ENCODE measurements at places on chromosomes 5 and 9.

- no peak for DNase-seq
These were observed 43.3 kb downstream of the MCTP1 start for GRCh38 chr5:95241635-95242034.

GRCh38 chr5:142821034-142821732, 51.0 kb downstream of the ARHGAP26 start:
- no peak for DNase-seq

DNA sequence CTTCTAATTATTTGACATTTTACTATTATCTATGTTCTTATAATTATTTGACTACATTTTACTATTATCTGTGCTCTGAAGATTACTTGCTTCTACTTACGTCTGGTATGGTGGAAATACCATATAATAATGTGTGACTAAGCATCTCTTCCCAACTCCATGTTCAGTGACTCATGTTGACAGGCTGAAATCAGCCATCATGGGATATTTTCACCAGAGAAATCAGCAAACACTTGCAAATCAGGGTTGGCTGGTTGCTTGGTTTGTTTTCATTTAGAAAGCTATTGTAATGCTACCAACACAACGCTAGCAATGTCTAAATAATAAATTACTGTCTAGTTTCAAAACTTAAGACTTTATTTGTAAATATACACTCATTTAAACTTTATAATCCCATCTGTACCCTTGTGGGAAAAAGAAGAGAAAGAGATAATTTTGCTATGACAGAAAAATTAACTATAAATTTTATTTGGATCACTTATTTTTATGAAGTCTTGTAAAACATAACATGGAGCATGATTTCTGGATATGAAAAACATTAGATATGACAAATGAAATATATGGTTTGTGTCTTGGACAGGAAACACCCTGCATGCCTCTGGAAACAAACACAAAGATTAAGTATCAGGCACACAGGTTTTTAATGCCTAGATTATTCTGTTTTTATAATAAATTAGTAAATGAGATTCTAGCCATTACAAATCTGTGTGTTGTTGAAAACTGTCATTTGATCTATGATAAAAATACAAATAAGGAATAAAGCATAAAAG, 337.6 kb downstream of the BNC2 start:
- no peak for DNase-seq

DNA sequence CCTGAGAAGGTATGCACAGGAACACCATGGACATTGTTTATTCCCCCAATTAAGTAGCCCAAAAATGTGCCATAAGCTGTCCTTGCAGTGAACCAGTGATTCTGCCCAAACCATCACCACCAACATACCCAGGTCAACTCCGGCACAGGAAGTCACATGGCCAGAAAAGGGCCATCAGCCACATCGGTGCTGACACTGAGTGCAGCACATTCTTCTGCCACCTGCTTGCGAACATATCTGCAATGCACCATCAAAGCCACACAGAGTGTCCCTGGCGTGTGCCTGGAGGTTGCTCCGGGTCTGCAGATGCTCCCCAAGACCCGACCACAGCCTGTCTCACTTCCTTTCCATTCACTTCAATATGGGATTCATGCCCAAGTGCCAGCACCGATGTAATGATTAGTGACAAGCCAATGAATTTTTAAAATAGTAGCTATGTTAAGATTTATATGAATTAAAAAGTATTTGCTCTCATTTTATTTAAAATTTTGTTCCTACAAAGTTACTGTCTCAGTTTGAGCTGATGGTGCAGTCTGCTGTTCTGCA, 37.6 kb downstream of the SYK start:
- DNase-seq, result no peak

- no peak for DNase-seq
These were observed 27.4 kb upstream of the POMT1 start for GRCh38 chr9:131475111-131475955.

DNA sequence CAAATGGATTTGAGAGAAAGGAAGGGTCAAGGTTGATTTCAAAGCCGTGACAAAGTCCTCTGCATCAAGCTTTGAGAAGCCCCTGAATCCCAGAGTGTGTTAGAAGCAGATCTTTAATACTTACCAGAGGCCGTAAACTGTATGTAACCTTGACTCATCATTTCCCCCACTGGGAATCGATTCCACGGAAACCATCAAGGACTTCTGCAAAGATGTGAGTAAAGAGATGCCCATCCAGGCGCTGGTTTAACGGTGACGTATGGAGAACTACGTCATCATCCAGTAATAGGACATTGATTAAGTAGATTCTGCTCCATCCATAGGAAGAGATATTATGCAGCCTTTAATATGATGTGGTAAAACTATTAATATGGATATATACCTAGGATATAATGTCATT, 1.6 kb downstream of the RNF183 start:
- no peak for DNase-seq

DNA sequence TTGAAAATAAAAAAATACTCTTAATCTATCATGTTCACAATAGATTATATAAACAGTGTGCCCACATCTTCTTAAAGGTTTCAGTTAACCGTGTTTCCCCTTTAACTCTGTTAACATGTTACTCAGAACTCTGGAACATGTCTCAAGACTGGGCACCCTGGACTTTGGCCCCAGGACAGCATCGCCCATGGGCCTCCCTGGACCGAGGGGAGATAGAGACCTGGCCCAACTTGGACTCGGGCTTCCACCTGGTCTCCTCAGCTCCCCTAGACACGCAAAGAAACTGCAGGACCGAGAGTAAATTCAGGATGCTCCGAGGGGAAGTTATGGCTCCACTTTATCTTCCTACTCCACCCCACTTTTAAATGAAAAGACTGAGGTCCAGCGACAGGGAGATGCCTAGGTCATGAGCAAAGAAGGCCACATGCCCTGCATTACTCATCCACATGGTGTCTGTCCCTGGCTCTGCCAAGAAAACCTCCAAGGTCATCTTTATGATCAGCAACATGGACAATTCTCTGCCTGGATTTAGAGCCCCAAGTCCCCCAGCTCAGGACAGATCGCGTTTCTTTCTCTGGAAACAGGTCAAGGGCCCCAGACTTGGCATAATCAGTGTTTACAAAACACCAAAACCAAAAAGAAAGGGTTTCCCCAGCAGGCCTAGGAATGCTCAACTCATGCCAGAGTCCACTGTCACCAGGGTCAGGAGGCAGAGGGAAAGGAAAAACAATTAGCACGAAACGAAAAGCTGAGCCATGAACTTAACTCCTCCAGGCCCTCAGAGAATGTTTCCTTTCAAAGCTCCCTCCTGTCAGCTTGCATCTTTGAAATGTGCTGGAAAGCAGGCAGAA, 17.4 kb downstream of the GPX3 start:
- DNase-seq, result no peak

- no peak for DNase-seq
These were observed 16.6 kb upstream of the RALGDS start for GRCh38 chr9:133137451-133138231.

DNA sequence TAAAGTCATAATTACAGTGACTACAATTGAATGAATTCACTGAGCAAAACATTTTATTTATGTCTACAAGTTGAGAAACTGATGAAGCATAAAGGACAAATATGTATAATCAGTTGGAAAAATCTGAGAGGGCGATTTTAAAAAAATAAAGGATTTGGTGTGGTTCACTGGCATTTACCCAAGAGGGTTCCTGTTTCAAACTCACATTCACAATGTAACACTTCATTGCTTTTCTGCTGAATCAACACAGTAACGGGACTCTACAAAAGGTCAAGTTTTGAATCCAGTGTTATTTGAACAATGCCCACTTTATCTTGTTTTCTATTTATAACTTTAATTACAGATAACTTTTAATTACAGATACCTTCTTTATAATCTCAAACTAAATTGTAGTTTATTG, 138.6 kb downstream of the NUDT12 start:
- no peak for DNase-seq

GRCh38 chr9:83199240-83199639, 136.3 kb upstream of the RASEF start:
- no peak for DNase-seq

DNA sequence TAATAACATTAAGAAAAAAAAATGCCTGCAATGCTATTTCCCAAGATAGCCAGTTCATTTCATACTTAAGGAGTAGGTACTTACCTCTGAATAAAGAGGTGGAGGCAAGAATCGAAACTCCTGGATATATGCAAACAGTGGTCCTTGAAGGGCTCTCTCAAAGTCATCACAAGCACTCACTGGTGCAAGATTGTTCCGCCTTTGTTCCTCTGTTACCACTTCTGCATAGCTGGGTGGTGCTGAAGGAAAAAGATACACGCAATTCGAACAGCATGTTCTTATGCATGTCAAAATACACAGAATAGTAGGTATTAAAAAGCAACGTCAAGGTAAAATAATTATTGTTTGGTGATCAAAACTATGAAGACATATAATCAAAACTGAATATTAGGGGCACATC, 9.5 kb downstream of the ARRDC3 start:
- DNase-seq, result no peak

DNA sequence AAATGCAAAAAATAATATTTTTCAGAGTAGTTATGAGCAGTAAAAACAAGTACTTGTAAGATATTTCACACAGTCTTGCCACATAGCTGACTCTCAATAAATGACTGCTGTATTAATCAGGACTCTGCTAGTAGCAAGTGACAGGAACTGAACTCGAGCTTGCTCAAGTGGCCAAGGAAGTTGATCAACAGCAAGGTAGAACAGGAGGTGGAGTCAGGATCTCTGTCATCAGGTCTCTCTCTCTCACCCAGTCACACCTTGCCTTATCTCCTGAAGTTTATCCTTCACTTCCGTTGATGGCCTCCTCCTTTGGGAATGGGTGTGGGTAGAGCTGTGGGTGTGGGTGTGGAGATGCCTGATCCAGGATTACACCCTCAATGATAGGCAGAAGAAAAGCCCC, 107.0 kb downstream of the GPBP1 start:
- DNase-seq, result no peak

DNA sequence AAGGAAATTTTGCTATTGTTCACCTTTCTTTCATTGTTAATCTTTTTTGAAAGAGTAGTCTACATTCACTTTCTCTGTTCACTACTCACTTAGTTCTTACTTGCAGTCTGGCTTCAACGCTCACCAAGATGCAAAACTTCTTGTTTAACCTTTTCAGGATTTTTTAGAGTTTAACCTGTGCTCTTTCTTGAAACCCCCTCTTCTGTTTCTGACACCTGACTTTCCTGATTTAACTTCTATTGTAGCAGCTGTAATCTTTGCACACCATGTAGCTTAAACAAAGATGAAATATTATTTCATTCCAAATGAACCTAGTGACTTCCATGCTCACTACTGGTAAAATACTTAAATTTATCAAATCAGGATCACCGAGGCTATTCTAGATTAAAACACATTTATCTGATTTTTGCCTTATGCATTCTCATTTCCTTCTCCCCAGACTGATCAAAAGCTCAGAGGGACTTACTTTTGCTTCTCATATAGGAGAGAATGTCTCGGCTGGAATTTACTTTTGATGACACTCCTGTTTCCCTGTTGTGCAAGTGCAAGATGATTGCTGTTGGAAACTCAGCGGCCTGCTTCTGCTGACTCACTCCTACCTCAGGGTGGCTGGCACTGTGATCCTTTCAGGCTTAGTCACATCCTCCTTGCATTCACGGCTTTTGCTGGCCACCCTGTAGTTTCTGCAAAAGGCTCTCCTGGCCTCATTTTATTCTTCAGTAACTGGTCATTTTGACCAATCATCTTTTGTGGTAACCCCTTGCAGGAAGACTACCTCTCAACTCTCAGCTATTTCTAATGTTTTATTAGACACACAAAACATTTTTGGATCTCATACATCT, 109.3 kb upstream of the IFNE start:
- peak; percentile 13 for DNase-seq

DNA sequence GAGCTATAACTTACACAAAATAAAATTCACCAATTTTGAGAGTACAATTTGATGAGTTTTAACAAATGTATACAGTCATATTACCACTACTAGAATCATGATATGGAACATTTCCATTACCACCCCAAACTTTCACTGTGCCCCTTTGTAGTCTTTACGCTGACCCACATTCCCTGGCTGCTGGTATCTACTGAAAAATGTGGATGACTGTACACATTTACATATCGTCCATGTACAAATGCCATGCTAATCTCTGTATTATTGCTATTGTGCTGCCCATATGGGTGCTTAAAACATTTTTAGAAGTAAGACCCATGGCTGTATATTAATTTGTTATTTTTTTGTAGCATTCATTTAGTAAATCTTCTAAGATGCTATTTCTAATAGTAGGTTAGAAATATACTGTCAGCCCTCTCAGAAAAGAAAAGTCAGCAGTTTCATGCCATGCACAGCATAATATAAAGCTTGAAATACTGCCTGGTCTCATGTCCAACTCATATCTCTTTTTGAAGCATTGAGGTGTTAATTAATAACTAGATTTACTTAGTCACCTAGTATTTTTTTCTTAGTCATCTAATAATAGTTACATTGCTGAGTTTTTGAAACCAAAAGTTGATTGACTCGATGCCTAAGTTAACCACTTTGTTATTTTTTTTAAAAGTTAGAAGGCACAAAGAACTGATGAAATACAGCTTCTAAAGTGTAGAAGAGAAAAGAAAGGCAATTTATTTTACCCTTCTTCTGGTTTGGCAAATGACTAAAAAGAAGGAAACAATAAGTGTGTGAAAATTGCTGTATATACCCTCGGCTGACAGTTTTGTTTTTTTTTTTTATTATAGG, 188.3 kb upstream of the MEF2C start:
- DNase-seq, result no peak

GRCh38 chr9:22452415-22453010, 5.9 kb downstream of the DMRTA1 start:
- no peak for DNase-seq

DNA sequence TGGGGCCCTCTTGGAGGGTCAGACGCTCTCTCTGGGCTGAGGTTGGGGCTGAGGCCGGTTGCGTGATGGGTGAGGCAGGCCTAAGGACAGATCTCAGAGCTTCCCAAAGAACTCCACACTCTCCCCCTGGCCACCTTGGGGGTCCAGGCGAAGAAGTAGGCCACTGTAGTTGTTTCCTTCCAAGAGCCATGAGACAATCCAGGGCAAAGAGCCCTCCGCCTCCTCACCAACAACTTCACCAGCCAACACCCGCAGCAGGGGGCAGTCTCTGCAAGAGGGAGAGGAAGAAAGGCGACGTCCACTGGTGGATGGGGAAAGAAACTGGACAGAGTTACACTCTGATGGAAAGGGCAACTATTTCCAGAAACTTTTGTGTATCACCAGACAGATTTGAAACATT, 10.7 kb downstream of the SLC35A4 start:
- no peak for DNase-seq

- no peak for DNase-seq
These were observed 27.8 kb upstream of the PRDM12 start for GRCh38 chr9:130636648-130637020.

GRCh38 chr5:74167206-74167929, 473.2 kb downstream of the ENC1 start:
- no peak for DNase-seq

DNA sequence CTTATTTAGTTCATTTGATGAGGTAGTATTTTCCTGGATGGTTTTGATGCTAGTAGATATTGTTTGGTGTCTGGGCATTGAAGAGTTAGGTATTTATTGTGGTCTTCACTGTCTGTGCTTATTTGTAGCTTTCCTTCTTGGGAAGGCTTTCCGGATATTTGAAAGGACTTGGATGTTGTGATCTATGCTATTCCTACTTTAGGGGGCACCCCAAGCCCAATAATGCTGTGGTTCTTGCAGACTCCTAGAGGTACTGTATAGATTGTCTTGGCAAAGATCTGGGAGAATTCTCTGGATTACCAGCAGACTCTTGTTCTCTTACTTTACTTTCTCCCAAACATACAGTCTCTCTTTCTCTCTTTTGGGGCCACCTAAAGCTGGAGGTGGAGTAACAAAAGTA, 315.7 kb downstream of the MAT2B start:
- DNase-seq, result no peak

Measured in activated CD4-positive, alpha-beta T cell treated with anti-CD3 and anti-CD28 coated beads for 1 hour (primary cell).